SJSA1 (cell line): ENCODE measurements at places on chromosomes 4 and X. TPM values are rescaled to one million over a fixed set of nuclear protein-coding genes. Genes with fewer than 3 reads are reported as not detected.

The IRAK1 gene
- 70.7 and 81.3 TPM in 2 replicates for total RNA-seq

The NWD2 gene
- not detected in 2 replicates for total RNA-seq

The ZNF732 gene
- not detected in 2 replicates for total RNA-seq

The CCDC110 gene
- 0.19 and 0.71 TPM in 2 replicates for total RNA-seq

The HMX1 gene
- 0.63 TPM in 1 of 2 replicates, not detected in the other for total RNA-seq

DNA sequence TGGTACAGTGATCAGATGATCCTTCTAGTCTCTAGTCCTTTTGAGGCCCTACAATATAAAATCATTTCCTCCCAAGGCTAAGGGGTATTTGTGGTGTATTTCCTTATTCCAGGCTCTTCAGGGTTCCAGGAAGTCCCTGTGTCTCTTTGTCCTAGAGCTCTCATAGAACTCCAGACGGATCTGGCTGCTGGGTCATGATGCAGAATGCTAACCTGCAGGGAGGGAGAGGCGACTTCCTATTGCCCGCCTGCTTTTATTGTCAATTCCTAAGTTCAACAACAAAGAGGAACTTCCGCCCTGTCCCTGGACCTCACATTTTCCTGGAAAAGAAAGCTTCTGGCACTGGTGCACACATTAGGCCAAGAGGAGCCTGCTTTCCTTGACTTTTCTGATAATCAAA lies 45.9 kb upstream of the ZNF827 start:
- DNase-seq: no peak

GRCh38 chrX:120302434-120302833 lies 8.8 kb downstream of the TMEM255A start:
- DNase-seq: no peak

DNA sequence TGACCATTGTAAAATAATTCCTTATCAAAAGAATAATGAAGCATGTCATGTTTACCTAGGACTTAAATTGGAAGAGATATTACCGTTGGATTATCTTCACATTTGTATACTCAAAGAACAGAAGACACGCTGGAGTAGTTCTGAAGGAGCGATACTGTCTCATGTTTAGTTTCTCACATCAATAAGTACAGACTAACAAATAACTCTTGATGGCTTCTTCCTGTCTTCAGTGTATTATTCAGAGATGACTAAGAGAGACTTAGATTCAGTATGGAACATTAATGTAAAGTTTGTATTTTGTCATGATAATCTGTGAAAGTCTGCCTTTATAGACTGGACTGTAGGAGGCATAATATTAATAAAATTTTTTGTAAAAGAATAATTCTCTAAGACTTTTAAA lies 72.7 kb downstream of the SPRY1 start:
- DNase-seq: no peak

GRCh38 chr4:152613351-152613750 lies 66.4 kb downstream of the TMEM154 start:
- no peak for DNase-seq

DNA sequence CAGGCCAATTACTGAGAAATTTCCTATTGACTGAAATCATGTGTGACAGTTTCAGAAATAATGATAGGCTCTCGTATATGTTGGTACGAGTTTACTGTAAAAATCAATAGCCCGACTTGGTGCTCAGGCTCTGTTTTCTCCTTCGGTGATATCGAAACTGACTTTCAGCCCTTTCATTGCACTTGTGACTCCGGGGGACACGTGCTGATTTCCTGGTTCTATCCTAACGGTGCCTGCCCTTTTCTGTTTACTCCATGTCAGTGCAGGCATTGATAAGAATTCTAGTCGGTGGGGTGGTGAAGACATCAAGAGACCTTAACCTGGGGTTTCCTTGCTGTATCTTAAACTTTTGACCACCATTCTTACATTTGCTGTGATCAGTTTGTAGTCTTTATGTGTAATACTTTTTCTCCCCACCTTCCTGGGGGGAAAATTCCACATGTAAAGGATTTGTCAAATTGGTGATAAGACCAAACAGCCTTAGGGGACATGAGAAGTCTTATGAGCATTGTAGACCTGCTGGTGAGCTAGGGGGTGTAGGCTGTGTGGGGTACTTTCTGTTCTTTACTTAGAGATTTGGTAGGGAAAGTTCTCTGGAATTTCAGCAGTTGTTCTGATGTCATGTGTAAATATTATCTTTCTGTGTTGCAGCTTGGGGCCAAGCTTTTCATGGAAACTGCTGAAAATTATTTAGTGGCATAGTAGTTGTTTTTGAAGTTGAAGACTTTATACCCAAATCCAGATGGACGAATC lies 52.7 kb downstream of the TMEM131L start:
- peak; percentile 19 for DNase-seq

DNA sequence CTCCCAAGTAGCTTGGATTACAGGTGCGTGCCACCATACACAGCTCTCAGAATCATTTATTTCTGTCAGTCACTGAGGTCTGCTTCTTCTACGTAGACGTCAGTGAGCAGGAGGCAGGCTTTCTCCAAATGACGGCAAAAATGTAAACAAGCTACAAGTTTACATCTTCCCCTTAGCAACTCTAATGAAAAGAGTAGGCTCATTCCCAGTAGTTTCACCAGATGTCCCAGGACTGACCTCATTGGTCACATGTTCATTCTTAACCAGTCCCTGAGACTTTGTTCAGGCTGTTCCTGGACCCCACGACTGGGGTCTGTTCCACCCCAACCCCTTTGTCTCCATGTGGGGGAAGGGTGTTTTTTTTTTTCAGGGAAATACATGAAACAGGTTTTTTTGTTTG lies 67.1 kb downstream of the TENM3 start:
- no peak for DNase-seq

- no peak for DNase-seq
Observed at GRCh38 chr4:17921451-17921850, 100.1 kb downstream of the LCORL start.

DNA sequence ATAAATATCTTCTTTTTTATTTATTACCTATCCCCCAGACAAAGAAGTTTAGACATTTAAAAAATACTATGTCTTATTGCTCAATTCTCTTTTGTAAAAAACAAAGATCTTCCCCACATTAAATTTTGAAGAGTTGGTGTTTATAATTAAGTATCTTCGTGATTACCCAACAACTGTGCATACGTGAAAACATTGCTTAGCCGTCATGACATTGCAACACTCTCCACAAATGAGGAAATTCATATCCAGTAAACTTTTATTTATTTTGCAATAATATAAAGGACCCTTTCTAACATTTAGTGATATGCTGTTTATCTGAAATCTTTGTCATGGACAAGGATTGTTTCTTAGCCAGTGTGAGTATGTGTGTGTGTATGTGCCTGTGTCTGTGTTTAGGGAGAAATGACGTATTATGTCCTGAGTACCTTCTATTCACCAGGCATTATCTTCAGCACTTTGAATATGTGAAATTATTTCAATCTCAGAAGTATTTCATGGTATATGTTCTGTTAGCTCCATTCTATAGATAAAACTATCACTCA lies 26.1 kb upstream of the EREG start:
- DNase-seq: no peak

DNA sequence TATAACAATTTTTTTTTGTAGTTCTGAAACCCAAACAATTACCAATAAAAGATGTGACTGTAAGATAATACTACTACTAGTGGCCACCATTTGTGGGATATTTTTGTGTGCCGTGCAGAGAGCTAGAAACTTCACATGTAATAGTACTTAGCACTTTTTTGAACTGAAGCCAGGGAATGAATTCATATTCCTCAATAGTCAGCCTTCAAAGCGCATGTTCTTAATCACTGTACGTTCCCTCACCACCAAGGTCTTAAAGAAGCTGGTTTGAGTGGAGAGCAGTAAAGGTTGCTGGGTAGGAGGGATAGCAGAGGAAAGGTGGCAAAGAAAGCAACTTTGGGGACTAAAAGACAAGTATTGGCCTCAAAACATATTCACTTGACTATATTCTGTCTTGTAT lies 9.6 kb upstream of the RUFY3 start:
- no peak for DNase-seq

GRCh38 chr4:53705151-53705764 lies 114.0 kb upstream of the LNX1 start:
- no peak for DNase-seq

GRCh38 chrX:145825896-145826295 lies 8.3 kb downstream of the SLITRK2 start:
- no peak for DNase-seq

- no peak for DNase-seq
Observed at GRCh38 chr4:3069661-3070199, 4.6 kb downstream of the HTT-AS start.

DNA sequence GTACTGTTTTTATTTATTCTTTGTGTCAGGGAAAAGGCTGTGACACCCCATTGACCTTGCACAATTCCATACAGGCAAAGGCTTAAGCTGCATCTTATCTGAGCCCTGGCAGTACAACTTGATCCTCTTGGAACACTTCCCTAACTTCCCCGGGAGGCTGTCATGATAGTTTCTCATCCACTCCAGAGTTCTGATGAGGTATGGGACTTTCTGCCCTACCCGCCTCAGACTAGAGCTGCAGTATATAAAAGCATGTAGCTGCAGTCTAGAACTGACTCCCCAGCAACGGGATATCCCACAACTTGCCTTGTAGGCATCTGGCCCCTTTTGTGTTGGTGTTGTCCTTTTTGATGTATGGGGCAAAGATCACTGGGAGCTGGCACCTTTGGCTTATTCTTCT lies 72.7 kb downstream of the FNIP2 start:
- no peak for DNase-seq

- no peak for DNase-seq
Observed at GRCh38 chrX:85379174-85379907, at the start of gene POF1B. Gene POF1B (minus strand): TSS chrX:85379665. CDS start chrX:85379454, 211 bp downstream.

- DNase-seq: no peak
Observed at GRCh38 chr4:133513901-133514300, 364.8 kb downstream of the PCDH10 start.

DNA sequence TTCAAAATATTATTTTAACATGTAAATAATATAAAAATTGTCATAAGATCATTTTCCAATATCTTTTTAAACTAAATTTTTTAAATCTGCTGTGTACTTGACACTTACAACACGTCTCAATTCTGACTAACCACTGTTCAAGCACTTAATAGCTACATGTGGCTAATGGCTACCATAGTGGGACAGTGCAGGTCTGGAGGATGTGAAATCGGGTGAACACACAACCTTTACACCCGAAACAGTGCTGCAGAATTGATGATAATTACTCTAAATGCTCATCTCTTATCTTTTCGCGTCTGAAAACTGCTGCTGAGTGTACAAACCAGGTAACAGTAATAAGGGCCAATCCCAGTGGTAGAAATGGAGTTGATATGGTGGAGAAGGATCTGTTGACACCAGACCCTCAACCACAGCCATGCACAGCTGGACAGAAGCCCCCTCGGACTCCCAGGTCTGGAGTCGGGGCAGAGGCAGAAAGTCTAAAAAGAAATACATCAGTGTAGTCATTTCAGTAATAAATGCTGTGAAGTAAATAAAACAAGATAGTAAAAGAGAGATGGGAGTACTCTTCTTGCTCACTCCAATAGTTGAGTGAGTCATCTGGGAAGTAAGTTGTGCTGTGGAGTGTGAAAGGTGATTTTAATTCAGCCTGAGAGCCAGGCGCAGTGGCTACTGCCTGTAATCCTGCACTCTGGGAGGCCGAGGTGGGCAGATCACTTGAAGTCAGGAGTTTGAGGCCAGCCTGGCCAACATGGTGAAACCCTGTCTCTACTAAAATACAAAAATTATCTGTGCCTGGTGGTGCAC lies 150.0 kb downstream of the CBR4 start:
- no peak for DNase-seq

DNA sequence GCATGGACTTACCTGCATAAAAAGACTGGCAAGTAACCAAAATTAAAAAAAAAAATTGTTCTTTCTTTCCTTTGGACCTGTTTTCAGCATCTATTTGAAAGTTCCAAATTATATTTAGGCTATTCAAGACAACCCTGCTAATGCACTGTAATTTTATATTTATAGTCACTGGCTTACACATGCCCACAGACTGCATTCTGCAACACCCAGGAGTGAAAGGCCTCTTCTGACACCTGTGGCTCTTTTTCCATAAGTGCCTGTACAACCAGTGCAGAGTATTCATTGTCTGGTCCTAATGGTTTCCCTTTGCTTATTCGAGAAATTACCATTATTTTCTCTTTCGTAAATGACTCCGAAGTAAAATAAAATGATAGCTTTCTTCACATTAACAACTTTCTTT lies 143.3 kb downstream of the RNF150 start:
- no peak for DNase-seq

DNA sequence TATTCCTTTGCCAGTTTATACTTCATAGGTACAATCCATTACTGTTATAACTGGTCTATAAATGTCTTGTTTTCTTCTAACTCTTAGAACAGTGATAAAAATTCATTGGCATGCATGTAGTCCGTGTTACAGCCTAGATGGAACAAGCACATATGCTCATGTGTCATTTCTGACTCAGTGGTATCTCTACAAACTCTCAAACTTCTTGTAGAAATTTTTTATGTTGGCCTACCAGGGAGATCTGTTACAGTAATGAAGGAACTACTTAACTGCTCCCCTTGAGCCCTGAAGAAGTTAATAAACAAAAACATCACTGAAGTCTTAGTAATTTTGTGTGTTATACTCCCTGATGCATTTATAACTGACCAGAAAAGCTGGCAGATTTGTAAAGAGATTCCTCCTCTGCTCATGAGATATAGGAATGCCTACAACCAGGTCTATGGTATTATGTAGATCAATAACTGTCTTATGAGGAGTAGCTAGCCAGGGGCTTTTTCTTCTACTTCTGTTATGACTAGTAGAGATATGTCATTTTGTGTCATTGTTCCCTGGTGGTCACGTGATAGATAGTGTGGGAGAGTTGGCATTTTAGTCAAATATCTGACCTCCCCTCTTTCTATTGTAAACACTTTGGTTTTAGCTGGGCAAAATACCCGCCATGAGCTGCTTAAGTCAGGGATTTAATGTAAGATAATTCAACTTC lies 53.7 kb upstream of the FAAH2 start:
- no peak for DNase-seq
